T47D (cell line): ENCODE measurements at places on chromosomes 6 and 20.
A peak's percentile ranks its signal among the peaks of the same experiment; 100 is the strongest.

DNA sequence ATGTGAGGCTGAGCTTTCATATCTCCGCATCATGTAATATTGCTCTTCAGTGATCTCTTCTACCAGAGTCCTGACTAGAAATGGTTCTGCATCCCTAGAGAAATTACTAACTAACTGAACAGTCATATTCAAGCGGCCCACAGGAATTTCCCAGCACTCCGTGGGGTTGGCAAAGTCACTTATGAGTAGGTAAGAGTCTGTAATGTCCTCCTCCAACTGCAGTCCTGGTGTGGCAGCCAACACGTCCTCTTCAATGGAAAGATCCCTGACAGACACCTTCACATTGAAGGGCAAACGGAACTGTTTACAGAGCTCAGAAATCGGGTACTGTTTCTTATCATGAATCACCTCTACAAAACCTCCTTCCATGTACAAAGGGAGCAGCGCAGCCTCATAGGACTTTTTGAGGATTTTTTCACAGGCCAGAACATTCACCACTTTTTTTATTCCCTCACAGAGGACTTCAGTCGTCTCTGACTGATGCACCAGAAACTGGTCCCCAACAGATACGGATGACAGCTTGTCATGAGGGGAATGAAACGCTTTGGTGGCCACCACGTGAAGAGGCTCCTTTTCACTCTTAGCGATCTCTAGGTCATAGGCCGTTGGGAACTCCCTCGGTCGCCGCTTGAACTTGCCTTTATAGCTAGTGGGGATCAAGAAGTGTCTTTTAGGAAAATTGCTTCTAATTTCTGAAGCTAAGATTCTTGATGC lies 87.7 kb downstream of the THEMIS start:
- DNase-seq: no peak

GRCh38 chr6:43932259-43933147 lies 162.5 kb downstream of the VEGFA start:
- DNase-seq: no peak

GRCh38 chr6:84371681-84372080 lies 144.2 kb upstream of the CEP162 start:
- no peak for DNase-seq

DNA sequence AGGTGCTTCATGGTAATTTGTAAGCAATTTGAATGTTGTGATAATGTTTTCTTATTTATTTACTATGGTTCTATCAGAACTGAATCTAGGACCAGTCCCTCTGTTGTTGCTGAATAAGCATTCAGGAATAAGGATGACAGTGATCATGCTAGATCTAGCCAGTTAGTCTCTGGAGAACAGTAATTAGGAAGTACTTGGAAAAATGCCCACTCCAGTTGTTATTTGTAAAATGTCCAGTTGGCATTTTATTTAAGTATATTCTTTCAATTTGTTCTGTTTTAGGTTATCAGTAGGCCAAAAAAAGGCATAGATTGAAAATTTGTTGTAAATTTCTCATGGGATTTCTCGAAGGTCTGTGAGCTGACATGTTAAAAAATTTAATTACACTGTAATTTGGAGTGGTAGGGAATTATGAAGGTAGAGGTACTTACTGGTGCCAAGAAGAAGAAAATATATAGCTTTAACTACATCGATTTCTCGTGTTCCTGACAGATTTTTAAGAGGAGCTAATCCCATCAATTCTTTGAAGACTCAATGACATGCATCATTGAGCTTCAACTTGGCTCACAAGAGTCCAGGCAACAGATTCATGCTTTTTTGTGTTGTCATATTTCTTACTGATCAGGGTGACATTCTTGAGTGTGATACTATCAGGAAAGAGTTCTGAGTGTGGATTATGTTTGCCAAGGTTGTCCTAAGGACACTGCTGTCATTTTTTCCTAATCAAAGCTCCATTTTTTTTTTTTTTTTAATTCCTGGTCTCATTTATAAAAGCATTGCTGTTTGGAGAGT lies 177.3 kb downstream of the CARMIL1 start:
- no peak for DNase-seq

GRCh38 chr6:21348504-21349195 lies 244.9 kb upstream of the SOX4 start:
- no peak for DNase-seq

- no peak for DNase-seq
Observed at GRCh38 chr20:16678779-16679178, 51.0 kb upstream of the SNRPB2 start.

DNA sequence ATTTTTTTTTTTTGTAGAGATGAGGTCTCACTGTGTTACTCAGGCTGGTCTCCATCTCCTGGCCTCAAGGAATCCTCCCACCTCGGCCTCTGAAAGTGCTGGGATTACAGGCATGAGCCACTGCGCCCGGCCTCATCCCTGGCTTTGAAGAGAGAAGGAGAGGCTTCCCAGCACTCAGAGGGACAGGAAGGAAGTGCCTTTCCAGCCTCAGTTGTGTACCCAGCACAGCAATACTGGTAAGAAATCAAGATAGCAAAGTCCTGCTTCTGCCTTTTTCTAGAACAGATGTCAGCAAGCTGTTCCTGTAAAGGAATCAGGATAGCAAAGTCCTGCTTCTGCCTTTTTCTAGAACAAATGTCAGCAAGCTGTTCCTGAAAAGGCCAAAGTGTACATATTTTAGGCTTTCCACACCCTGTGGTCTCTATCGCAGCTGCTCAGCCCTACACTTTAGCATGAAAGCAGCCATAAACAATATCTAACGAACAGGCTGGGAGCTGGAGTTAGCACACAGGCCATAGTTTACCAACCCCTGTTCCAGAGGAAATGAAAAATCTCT lies 6.3 kb upstream of the PLTP start:
- no peak for DNase-seq

- no peak for DNase-seq
Observed at GRCh38 chr6:84228198-84228543, 728 bp upstream of the CEP162 start.

GRCh38 chr20:50674138-50674825 lies 17.1 kb downstream of the RIPOR3 start:
- no peak for DNase-seq

DNA sequence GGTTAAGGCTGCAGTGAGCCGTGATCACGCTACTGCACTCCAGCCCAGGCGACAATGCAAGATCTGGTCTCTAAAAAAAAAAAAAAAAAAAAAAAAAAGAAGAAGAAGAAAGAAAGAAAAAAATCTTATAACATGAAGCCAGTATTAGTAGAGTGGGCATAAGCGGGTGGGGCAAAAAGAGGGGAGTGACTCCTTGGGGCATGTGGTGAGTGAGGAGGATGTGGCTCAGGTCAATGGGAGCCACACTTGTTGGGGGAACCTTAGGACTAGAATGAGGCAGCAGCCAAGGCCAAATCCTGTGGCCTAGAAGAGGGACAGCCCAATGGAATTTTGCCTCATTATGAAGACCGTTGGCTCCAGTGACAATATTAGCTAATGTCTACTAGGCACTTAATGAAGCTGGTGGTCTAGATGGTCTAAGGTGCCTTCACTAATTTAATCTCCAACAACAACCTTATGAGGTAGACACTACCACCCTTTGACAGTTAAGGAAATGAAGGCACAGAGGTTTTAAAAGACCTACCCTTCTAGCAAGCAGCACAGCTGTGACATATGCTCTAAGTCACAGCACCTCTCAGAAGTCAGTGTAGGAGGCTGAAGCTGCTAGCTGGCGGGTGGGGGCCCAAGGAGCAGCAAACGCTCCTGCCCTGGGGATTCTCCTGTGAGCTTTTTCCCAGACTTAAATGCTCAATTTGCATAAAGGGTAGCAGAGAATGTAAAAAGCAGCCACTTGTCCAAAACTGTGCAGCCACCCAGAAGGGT lies 23.6 kb upstream of the ARMC12 start:
- no peak for DNase-seq

DNA sequence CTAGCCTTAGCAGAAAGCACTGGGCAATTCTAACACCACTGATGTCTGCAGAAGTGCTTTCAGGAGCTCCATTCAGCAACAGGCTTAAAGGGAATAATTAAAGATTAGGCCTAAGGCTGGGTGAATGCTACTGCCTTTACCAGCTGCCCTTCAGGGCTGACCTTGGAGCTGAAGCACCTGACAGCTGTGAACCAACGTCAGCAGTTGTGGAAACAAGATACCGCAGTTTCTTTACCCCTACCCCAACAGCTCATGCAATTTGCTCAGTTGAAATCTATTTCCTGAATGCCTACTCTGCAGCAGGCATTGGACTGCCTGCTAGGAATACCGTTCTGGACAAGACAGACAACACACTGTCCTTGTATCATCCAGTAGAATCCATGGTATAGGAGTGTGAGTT lies 51.5 kb upstream of the ADTRP start:
- no peak for DNase-seq

DNA sequence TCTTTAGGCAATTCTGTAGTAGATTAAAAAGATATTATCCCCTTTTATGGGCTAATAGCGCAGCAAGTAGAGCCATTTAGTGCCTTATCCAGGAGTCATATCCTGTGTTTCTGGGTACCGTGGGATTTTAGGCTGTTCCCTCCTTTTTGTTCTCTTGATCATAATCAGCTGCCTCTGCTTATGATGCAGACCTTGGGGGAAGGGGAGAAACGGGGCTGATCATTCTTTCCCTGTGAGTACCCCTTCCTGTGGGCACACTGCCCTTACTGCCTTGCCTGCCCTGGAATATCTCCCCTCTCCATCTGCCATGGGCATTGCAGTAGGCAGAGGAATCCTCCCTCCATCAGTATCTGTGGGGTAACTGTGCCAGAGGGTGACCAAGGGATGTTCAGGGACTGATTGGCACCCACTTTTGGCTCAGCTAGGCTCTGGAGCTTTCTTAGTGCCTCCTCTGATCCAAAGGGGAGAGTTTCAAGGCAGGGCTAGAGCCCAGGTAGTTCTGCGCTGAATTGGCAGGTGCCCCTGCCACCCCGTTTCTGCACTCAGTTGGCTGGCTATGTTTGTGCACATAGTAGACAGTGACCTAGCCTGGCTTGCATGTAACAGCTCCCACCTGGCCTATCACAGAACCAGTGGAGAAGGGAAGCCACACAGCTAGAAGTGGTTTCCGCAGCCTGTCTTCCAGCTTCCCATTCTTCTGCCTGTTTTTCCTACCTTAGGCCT lies 103.3 kb downstream of the FIG4 start:
- no peak for DNase-seq

DNA sequence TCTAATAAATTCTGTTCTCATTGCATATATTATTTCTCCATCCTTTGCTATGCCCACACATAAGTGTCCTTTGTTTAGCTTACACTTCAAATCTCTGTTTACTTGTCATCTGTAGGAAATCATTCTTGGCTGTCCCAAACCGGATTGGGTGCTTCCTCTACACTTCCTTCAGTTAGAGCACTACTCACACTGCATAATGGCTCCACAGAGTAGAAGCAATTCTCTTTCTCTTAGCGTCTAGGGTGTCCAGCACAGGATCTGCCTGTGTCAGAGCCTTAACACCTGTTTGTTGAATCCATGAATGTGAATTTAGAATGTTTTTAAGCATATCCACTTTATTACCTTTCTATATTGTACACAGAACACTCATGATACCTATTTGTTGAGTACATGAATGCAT lies 87.0 kb upstream of the BMP2 start:
- DNase-seq: no peak

DNA sequence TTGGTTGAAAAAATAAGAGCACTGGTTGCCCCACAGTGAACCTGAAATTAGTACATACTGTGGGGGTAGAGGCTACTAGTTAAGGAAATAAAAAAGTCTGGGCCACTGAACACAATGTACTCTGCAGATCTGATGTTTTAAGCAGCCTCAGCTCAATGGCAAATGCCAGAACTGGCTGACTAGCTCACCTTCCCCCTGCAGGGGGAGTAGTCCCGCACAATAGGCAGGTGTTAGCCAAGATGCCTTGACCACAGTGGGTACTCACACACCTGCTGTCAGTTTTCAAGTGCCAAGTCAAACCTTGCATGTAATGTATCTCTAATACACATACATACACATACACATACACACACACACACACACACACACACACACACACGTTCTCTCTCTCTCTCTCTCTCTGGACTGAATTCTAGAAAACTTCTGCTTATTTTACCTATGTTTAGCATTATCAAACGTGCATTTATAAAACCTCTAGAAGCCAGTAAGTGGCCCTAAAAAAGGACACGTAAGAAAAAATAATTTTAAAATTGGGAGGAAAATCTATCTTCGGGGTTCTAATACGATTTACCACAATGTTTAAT lies 36.1 kb downstream of the GMDS start:
- DNase-seq: peak; percentile 88

- DNase-seq: peak; percentile 47
Observed at GRCh38 chr20:15061061-15061430, 723.6 kb upstream of the FLRT3 start.

DNA sequence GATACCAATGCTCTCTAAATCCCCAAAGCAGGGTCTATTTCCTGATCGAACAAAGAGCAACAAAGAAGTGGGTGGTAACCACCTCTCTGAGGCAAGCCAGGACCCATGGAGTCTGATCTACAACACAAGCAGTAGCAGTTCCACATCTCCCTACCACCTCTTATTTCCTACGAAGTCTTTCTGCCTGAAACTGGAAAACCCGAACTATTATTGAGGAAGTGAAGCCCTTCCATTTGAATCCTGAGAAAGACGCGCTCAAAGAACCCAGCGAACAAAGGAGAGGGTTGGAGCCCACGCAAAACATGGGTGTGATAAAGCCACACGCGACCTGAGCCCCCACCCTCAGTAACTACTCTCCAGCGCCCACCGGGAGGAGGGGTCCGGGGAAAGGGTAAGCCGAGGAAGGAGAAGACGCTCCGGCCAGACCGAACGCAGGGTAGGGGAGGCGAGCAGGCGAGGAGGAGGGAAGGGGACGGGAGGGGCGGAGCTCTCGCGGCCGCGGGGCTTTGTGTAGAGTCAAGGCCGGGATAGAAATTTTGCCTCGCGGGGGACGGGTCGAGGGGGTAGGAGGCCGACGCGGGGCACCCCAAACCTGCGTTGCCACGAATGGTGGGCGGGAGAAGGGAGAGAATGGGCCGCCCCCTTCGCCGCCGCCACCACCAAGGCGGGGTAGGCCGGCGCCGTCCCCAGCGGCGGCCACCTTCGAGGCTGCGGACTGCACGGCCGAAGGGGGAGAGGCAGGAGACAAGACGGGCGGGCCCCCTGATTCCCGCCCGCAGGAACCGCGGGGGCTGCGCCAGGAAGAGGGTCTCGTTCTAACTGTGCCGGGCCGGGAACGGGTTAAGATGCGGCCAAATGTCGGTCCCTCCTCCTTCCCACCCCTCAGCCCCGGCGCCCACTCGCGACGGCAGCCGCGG lies 802 bp downstream of the HDAC2 start:
- peak; percentile 38 for DNase-seq
